Effector CD8-positive, alpha-beta T cell (primary cell): ENCODE measurements at places on chromosomes 5 and 9.

DNA sequence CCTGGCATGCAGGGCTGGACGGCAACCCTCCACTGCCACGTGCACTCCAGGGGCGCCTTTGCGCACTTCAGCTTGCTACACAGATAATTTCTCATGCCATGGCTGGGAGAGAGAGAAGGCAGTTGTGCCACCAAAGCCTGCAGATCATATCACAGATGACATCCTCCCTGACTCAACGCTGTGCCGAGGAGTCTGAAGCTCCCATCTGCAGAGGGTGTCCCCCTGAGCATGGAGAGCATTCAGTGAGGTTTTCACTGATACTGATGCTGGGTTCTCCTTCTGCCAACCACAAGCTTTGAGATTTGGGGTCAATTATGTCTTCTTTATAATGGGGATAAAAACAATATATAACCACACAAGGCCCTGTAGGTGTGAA is 607.4 kb upstream of the ADAMTS16 start:
- DNase-seq: no peak

GRCh38 chr9:127169575-127169883 is 47.1 kb upstream of the ANGPTL2 start:
- DNase-seq: no peak

DNA sequence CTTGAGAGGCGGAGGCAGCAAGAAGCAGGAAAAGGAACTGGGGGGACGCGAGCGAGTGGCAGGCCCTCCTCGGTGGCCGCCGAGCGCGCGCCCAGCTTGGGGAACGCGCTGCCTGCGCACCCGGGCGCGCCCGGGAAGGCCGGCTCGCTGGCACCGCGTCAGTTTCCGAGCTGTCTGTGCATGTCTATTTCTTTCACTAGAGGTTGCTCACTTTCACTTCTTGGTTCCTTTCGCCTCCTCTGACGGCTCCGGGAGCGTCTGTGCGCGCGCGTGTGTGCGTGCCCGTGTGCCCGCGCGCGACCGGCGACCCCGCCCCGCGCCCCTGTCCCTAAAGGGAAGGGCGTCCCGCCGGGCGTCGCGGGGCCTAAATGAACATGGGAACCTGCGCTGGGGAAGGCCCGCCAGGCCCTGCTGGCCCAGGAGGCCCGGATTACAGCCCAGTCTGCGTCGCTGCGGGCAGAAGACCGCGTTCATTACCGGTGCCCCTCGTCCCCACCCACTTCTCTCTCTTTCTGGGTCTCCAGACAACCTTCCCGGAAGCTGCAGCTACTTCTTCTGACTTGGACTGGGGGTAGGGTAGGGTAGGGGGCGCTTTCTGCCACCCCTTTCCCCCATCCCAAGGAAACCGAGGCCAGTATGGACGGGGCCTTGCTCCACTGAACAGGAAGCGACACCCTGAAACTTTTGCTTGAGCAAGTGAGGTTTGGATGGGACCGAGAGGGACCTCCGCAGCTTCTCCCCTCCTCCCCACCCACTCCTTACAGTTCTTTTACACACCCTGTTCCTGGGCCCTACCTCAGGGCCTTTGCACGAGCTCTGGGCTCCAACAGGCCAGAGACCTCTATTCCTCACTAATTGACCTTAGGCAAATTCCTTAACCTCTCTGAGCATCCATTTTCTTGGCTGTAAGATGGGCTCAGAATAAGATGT is 205.8 kb upstream of the IER5L start:
- DNase-seq: peak; percentile 51

- no peak for DNase-seq
Measured at GRCh38 chr5:81719743-81720345, 31.1 kb downstream of the SSBP2 start.

- no peak for DNase-seq
Measured at GRCh38 chr5:151068433-151069197, 12.2 kb downstream of the TNIP1 start.

DNA sequence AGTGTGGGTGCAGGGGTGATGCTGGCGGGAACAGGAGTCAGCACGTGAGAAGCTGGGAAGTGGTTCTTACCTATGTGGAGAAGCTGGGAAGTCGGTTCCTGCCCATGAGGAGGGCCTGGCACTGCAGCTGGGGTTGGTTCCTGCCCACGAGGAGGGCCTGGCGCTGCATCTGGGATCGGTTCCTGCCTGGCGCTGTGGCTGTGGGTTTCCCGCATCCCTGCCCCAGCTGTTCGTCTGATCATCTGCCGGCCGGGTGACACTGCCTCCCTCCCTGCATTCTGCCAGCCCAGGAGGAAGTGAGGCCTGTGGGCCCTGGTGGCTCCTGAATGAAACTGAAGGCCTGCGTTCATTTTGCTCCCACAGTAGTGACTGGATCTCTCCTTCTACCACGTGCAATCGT is 5.1 kb downstream of the OBP2A start:
- no peak for DNase-seq

DNA sequence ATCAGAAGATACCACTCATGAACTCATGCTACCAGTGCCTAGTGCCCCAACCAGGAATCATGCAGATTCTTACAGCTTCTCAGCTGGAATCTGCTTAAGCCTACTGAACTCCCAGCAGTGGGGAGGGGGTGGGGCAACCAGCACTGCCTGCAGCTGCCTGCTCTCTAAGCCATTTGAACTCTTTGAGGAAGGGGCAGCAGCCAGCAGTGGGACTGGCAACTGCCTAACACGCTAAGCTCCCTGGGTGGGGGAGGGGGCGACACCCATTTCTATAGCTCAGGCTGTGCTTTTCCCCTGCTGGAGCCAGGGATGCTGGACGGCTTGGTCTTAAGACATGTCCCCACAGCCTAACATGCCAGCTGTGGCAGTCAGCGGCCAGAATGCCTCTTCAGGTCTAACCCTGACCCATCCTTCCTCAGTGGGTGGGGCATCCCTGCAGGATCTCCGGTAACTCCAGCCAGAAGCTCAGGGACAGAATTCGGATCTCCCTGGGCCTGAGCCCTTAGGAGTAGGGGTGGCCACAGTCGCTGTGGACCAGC is 889.7 kb downstream of the CDH9 start:
- DNase-seq: no peak

DNA sequence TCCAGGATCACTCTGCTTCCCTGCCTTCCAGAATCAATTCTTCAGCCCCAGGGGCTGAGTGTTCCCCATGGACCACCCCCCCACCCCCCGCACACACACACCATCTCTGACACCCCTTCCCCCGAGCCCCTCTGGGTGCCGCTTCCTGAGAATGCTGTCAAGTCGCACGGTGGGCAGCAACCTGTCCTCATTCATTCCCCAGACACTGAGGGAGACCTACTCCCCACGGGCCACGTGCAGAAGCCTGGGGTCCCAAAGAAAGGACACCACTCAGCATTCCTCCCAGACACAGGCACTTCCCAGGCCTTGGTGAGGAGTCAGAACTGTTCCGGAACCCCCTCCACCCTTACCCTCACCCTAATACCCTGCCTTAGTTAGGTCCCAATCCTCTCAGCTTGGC is 12.8 kb downstream of the CPLX2 start:
- DNase-seq: no peak

DNA sequence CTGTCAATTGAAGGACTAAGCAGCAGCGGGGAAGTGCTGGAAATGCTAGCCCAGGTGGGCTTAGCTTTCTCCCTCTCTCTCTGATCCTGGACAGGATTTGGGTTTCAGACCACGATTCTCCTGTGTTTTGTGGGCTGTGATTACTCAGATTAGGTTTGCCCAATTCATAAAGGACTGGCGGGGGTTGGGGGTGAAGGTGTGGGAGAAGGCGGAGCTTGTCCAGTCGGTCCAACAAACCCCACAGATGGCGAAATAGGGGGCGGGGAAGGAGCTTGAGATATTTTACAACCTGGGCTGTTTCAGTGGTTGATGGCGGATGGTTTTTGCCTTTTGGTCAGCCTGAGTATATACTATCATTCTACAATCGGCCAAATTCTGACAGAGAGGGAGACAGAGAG is 35.2 kb downstream of the PCDHAC2 start:
- no peak for DNase-seq

DNA sequence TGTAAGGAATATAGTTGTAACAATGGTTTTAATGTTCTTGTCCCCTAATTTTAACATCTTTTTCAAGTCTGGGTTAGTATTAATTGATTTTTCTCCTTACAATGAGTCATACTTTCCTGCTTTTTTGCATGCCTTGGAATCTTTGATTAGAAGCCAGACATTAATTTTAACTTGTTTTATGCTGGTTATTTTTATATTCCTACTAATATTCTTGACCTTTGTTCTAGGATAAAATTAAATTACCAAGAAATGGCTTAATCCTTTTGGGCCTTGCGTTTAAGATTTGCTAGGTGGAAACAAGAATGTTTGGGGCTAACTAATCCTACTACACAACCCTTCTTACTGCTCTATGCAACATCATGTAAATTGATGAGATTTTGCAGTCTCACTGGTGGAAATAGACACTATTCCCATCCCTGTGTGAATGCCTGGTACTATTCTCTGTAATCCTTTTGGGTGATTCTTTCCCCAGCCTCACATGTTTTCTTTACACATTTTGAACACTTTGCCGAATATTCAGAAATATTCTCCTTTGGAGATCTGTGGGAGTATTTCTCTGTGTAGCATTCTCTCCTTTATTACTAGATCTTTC is 47.2 kb downstream of the ZCCHC7 start:
- no peak for DNase-seq

- no peak for DNase-seq
Measured at GRCh38 chr9:133169102-133169501, 5.4 kb upstream of the GBGT1 start.

GRCh38 chr5:142425286-142426065 is 100.7 kb upstream of the SPRY4 start:
- DNase-seq: no peak

DNA sequence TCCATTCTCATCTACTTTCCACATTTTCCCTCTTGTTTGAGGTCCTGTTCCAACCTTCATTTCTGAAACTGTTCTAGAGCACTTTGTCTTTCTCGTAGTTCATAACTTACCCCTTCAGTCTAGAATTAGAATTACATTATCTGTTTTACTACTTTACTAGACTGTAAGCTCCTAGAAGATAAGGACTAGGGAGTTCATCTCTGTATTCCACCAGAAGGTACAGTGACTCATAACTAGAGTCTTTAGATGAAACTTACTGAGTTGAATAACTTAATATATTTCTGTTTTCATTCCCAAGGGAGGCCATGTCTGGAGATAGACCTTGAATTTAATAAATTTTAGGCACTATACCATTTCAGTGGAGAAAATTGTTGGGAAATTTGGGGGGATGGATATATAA is 38.7 kb downstream of the G3BP1 start:
- no peak for DNase-seq

GRCh38 chr9:127865645-127866464 is 11.4 kb upstream of the ENG start:
- no peak for DNase-seq

- DNase-seq: no peak
Measured at GRCh38 chr9:8143677-8144076, 344.1 kb upstream of the DMAC1 start.

DNA sequence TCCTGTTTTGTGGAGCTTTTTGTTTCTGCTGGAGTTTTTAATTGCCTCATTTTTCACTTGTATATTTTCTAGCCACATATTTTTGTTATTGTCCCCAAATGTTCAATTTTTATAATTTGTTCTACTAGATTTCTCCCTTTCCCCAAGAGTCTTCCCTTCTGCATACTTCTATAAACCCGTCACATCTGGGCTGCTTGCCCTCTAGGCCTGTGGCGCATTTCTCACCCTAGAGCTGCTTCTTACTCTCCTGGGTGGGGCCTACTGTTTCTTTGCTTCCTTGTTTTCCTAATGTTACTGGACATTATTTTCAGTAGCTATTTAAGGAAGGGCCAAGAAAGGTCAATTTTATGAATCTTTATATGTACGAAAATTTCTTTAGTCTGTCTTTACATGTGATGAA is 51.5 kb downstream of the NXNL2 start:
- no peak for DNase-seq

GRCh38 chr9:78909566-78909965 is 612.6 kb downstream of the PSAT1 start:
- DNase-seq: no peak

DNA sequence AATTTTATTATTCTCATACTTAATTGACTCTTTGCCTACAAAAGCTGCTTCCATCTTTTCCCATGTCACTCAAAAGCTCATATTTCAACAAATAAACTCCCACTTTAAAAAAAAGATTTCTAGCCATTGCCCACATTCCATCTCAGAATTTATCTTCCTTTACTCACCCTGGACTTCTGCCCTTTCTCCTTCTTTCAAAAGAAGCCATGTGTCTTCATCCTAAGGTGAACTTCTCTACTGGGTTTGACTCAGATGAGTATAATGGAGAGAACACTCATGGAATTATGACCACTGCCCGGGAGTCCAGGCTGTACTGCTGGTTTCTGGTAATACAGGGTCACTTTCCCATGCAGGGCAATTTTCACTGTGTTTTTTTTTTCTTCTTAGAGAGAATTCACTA is 548.5 kb upstream of the ZNF462 start:
- no peak for DNase-seq

DNA sequence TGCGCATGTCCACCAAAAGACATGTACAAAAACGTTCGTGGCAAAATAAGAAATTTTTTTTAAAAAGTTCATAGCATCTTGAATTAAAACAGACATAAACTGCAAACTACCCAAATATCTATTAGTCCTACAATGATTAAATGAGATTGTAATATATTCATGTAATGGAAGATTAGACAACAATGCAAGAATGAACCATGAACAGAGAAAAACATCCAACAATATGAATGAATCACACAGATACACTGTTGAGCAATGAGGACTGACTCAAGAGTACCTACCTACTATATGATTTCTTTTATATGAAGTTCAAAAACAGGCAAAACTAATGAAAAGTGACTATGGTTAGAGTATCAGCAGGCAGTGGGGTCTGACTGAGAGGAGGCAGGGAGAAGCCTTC is 17.9 kb upstream of the CTNNAL1 start:
- no peak for DNase-seq

DNA sequence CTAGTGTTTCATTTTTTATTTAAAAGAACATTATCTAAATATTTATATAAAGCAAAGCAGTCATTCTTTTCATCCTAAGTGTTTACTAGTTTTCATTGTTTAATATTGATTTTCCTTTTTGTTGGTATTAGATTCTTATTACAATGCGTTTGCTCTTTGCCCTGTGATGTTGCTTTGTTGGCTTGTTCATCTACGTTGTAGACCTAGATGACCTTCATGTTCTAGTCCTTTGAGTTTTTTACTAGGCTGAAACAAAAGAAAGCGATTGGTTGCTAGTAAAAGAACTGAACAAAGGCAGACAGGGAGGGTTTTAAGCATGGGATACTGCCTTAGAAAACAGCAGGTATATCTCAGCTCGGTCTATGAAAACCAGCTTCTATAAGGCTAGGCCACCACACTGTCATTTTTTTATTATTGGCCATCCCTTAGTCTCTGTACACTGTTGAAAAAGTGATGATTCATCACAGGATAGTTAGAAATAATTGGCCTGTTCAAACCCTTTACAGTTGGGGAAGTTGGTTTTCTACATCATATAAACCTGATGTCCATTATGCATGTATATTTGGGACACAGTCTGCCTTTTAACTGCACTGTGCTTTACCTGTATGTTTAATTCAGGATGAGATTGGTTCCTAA is 119.0 kb downstream of the ZCCHC7 start:
- DNase-seq: no peak

- DNase-seq: no peak
Measured at GRCh38 chr5:126508962-126509279, 85.7 kb downstream of the GRAMD2B start.

- no peak for DNase-seq
Measured at GRCh38 chr9:133023117-133023890, 7.5 kb upstream of the GTF3C5 start.

- no peak for DNase-seq
Measured at GRCh38 chr9:108053555-108054061, 564.0 kb upstream of the KLF4 start.
